ENCODE measurements at places on chromosomes 11 and 22.

- DNase-seq: no peak
Measured at GRCh38 chr11:60563553-60564235, 48.5 kb downstream of the MS4A13 start.

DNA sequence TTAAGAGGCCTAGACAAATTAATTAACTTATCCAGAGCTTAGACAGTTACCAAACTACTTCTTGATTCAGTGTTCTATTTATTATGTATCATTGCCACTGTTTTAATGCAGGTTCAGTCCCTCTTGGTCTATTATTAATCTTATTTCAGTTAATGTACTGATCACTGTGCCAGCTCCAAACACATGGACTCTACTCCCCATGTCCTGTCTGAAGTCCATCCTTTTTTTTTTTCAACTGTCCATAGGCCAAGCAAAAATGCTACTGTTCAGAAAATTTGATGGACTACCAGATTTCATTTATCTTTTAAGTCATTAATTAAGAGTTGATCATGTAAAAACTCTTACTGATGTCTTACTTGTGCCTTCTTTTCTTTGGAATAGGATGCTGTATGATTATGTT, 11.9 kb downstream of the POLD3 start:
- no peak for DNase-seq

- no peak for DNase-seq
Measured at GRCh38 chr22:41243361-41243760, 2.6 kb upstream of the CHADL start.

DNA sequence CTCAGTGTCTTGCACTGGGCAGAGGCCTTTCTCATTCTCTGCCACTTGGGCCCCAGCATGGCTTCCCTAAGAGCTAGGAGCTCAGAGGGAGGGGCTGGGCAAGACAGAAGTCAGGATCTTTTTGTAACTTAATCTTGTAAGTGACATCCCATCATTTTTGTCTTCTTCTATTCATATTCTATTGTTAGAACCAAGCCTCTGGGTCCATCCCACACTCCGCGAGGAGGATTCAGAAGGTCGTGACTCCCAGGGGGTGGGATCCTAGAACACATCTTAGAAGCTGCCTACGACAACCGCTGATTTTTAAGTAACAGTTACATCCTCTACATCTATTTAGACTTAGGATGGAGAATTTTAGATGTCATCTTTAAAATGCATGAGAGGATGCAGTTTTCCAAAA, 1.5 kb upstream of the IL17RA start:
- DNase-seq: no peak

GRCh38 chr11:26579683-26580082, 7.6 kb upstream of the MUC15 start:
- no peak for DNase-seq
